B cell (primary cell): ENCODE measurements at places on chromosomes 2 and 18. TPM values are rescaled to one million over a fixed set of nuclear protein-coding genes. Genes with fewer than 3 reads are reported as not detected.

The PROKR1 gene
- not detected in 2 replicates for total RNA-seq

The PSD4 gene
- 203 and 217 TPM in 2 replicates for total RNA-seq

The CCDC85A gene
- not detected in 2 replicates for total RNA-seq

The MARCHF4 gene
- not detected in 2 replicates for total RNA-seq

The HOXD4 gene
- not detected in 2 replicates for total RNA-seq

The TTR gene
- not detected in 2 replicates for total RNA-seq

The VIT gene
- total RNA-seq = not detected in 2 replicates
